Right cardiac atrium (tissue), 5 donors: ENCODE measurements at places on chromosomes 5 and 9. TPM values are rescaled to one million over a fixed set of nuclear protein-coding genes. Genes with fewer than 3 reads are reported as not detected.

The SPATA31D4 gene
- not detected for total RNA-seq

GRCh38 chr9:81335879-81336421, 353.4 kb downstream of the TLE1 start:
- DNase-seq = no peak

The IFNA21 gene
- total RNA-seq = not detected

GRCh38 chr5:169161022-169161680, 139.8 kb downstream of the SLIT3 start:
- peak; percentile 64 for DNase-seq

- DNase-seq = peak; percentile 50
Observed at GRCh38 chr5:138752341-138752950, 779 bp upstream of the CTNNA1 start.

DNA sequence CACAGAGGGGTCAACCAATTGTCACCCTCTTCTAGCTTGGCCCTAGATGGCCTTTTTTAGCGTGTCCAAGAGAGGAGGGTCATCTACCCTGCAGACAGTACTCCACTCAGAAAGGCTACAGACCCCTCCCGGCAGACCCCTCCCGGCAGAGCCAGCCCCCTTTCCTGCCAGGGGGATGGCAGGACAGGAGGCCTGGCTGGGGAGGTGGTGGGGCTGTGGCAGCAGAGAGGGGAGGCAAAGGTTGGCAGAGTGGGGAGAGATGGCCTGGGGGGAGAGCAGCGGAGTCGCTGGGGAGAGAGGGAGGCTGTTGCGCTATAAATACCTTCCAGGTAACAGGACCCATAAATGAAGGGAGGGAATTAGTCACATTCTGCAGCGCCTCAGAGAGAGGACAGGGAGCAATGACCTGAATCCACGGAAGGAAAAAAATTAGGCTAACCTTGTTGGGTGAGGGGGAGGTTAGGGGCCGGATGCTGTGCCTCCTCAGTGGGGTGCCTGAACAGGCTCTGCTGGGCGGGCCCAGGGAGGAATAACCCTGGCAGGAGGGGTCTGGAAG, 32.9 kb upstream of the PSD2 start:
- DNase-seq = no peak

The COL15A1 gene
- 34.7 TPM for total RNA-seq

DNA sequence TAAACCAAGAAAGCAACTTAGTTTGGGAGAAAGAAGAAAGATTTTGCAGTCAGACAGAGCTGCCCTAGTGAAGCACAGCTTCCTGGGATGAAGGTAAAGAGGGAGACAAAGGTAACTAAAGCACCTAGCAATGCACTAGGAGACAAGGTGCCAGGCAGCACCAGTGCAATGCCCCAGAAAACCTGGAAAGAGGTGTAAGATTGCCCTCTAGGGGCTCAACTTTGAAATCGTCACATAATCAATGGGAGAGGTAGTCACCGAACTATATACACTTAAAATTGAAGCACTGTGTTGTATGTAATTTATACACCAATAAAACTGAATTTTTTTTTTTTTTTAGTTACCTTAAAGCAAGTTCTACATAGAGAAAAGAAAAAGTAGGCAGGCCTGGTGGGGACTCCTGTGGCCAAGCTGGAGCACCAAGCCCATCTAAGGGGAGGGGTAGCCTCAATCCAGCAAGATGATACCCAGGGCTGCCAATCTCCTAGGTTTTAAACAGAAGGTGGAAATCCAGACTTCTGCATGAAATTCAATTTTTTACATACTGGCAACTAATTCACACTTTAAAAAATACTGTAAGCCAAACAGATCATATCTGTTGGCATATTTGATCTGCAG, 48.2 kb downstream of the CDK5RAP2 start:
- DNase-seq = no peak

The MYMK gene
- not detected for total RNA-seq

The SHROOM1 gene
- 2.9 TPM for total RNA-seq

The FLT4 gene
- 3.3 TPM for total RNA-seq

DNA sequence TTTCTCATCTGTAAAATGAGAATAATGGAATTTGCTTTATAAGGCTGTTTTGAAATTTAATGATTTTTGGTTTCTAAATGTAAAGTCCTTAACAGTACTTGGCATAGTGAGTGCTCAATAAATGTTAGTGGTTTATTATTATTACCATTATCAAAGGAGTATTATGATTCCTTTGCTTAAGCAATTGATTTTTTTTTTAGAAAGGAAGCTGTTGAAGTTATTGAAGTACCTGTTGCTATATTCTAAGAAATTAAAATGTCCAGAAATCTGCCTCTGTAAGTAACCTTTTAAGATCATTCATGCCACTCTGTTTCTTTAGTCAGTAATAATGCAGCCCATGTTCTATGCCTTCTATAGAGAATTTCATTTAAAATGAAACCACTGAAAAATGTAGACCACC, 15.0 kb downstream of the SMAD5 start:
- no peak for DNase-seq

GRCh38 chr5:75152860-75153259, 83.8 kb downstream of the ANKRD31 start:
- no peak for DNase-seq

DNA sequence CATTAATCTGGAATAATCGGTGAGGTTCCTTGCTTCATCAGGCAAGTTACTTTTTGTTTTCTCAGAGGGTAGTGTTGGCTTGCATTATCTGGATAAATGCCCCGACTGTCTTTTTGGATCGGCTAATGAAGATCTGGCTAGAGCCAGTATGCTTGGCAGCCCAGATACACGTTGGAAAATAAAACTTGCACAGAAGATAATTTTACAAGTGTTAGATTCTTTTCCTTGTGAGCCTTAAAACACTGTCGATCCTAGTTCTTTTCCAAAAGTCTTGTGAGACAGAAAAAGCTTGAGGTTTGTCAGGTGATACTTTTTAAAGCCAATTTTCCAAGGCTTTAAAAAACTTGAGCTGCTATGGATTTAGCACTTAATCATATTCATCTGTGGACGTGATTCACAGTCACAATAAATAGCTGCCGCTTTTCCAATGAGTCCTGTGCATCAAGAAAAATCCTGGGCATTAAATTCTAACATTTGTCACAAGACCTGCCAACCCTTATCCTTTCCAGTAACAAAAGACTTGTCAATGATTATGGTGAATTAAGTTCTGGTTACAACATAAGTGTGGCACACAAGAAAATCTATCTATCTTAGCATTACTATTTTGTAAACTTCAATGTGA, 68.5 kb downstream of the PRLR start:
- no peak for DNase-seq

- DNase-seq = no peak
Observed at GRCh38 chr9:136542241-136543040, 3.4 kb downstream of the NOTCH1 start.

- DNase-seq = no peak
Observed at GRCh38 chr9:85527331-85528020, 214.3 kb downstream of the AGTPBP1 start.

GRCh38 chr5:19125956-19126713, 861.9 kb downstream of the CDH18 start:
- DNase-seq = no peak

The GDF9 gene
- 0.09 TPM for total RNA-seq

DNA sequence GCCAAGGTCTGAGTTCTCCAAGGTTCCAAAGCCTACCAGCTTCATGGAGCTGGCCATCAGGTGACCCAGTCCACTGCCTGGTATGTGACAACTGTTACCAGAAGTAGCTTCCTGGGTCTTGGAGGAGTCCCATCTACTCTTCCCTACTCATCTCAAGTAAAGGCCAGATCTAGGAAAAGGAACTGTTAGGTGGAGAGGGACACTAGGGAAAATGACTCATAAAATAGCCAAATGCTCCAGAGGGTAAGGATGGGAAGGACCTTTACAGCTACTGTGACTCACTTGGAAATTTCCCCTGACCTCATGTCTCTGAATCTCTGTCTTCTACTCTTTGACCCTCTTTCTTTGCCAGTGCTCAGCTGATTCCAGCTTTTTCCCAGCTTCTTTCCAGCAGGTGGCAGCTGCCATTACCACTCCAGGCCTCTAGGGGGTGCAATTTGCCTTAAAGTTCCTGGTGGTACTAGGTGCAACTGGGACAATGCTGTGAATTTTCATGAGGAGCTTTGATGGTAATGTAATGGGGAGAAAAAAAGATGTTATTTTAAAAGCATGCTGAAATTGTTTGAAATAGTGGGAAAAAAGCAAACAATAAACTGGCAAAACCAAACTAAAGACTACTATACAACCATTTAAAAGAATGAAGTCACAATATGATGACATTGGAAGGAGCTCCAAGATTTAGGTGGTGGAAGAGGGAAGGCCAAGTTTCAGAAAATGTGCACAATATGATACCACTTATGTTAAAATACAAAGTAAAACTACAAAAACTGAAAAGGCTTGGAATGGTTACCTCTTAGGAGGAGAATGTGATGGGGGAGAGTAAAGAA, 27.1 kb upstream of the MYORG start:
- peak; percentile 85 for DNase-seq

DNA sequence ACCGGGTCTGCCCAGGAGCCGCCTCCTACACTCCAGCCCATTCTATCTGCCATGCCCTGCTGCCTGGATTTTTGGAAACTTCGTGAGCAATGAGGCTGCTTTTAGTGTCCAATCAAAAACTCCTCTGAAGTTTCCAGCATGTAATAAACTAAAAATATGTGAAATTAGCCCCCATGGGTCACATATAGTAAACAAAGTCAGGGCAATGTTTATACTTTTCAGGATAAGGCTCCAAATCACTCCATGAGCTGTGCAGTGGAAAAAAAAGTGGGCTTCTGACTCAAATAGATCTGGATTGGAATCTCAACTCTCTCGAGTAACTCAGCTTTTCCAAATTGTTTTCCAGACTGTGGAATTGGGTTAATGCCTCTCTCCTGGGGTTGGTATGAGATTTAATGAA, 68.2 kb downstream of the PIK3R1 start:
- no peak for DNase-seq

DNA sequence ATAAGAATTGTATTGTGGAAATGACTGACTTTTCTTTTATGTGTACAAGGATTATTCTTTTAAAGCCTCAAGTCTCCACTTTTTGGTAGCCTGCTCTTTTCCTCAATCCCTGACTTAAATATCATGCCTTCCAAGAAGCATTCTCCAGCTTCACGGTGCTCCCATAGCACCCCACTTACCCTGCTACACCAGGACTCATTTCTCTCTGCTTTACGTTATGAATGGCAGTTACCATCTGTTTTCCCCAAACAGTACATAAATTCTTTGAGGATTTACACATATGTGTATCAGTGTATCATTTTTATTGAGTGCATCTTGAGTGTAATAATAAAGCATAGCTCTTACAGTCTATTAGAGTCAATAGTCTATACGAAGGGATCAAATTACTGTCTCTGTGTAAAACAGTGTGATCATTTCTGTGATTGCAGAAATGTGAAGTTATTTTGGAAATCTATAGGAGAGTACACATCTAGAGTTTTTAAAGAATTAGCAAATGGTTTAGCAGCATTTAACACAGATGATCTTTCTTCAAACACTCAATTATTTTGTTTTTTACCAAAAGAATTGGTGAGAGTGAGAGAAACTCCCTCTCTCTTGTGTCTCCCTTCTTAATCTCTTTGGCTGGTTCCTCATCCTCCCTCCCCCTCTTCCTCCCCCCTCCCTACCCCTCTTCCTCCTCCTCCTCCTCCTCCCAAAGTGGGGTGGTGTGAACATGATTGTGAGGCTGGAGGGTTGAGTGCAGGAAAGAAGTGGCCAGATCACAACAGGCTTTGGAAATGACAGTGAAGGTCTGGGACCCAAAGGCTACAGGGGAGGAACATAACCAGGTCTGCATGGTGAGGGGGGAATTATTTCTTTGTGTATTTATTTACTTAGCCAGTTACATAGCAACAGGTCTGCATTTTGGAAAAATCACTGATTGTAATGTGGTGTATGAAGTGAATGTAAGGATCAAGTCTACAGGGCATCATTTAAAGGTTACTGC, 27.6 kb upstream of the ECM2 start:
- no peak for DNase-seq

DNA sequence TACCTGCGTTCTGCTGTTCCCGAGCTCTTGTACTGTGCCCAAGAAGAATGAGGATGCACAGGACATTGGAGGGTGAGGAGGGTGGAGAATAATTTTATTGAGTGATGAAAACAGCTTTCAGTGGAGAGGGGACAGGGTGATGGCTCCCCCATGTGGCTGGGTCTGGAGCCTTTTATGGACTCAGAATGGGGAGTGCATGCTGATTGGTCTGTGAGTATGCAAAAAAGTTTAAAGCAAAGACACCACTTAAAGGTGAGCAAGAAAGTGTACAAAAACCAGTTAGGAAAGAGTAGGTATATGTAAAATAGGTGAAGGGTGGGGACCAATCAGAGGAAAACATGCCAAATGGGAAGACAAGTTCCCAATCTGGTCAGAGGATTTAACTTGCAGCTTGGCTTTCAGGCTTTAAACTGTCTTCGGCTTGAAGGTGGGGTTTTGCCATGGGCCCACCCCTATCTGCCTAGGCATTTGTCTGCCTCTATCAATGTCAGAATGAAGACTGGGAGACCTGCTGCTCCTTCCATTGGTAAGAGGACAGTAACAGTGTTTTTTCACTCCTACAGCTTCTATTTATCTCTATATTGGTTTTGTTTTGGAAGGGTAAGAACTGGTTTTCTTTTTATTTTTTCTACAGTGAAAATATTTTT, 118.0 kb upstream of the RAI14 start:
- DNase-seq = no peak

GRCh38 chr9:79857188-79857587, 285.4 kb downstream of the TLE4 start:
- DNase-seq = no peak

The MSX2 gene
- 1.9 TPM for total RNA-seq

The SLC9A3 gene
- 1.0 TPM for total RNA-seq

The ABL1 gene
- 48.2 TPM for total RNA-seq

DNA sequence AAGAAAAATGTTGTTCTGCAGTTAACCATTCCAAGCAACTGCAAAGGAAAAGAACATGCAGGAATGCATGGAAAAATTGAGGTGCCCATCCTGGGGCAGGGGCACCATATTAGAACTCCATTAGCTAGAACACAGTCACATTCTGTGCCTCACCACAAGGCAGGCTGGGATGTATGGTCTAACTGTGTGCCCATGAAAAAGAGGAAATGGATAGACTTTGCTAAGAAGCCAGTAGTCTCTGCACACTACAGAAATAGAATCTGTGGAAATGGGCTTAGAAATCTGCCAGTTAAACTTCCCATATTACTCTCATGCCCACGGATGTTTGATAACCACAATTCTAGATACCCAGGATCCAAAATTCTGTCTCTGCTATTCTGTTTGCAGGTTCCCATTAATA, 423.8 kb upstream of the SMARCA2 start:
- no peak for DNase-seq
